NK-92 treated with Interleukin-12 subunit alpha and Interleukin-12 subunit beta, amount 100 ng/mL, for 24 hours (cell line): ENCODE measurements at places on chromosomes 12 and 14.
A peak's percentile ranks its signal among the peaks of the same experiment; 100 is the strongest.

GRCh38 chr14:21923820-21924219 lies 250.2 kb upstream of the OR4E1 start:
- peak; percentile 8 for DNase-seq

DNA sequence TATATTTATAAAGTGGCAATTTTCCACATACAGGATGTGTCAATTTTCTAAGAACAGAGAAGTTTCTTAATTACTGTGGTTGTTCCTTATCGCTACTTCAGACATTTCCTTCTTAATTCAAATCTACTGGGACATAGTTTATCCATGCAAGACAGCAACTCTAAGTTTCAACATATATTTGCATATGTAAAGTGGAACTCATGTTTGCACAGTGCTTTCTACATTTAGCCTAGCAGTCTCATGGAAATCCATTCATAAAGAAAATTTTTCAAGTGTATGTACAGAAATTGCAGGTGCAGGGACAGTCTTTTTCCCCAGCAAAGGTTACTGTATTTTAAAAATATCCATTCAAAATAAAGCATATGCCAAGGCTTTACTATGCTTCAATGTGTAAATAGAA lies 956.7 kb upstream of the SEL1L start:
- no peak for DNase-seq

- no peak for DNase-seq
These were observed 72.8 kb downstream of the RFX4 start for GRCh38 chr12:106655577-106655976.

- no peak for DNase-seq
These were observed 14.6 kb downstream of the CMKLR1 start for GRCh38 chr12:108324351-108325017.

- DNase-seq: no peak
These were observed 23.9 kb downstream of the PZP start for GRCh38 chr12:9184276-9184675.

- no peak for DNase-seq
These were observed 80.8 kb downstream of the CAPZA3 start for GRCh38 chr12:18818579-18819268.

DNA sequence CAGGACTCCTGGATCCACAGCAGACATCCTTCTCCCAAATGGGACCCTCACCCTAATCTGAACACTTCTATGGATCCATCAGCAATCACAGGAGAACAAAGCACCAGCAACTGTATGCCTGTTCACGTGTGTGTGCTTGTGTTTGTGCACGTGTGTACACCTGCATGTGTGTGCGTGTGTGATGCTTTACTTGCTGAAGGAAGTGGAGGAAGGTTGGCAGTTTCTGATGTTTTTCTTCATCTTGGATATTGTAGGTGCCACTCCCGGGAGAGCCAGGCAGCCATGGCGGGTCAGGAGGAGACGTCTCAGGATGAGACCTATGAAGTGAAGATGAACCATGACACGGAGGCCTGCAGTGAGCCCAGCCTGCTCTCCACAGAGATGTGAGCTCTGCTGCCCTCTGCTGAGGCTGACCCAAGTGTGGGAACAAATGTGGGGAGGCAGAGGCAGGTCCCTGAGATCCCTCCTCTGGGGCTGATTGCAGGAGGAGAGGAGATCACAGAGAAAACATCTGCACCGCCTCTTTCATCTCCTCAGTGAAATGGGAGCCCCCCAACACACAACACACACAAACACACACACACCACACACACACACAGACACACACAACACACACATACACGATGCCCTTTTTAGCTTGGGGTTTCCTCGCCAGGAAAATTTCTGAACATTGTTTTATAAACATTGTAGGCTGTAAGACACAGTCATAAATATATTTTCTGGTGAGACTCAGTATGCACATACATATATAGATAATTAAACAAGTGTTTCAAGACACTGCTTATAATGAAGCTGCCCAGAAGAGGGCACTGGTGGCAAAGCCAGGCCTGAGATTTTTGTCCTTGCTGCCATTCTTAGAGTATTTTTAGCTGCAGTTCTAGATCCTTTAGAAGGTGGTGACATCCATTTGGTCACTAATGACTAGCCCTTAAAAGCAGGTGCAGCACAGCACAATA lies 112.2 kb upstream of the FKBP4 start:
- DNase-seq: no peak
